GM12891 (cell line): ENCODE measurements at places on chromosomes 3 and 15.

- no peak for DNase-seq
These were observed 33.2 kb upstream of the NSMCE3 start for GRCh38 chr15:29302871-29303270.

DNA sequence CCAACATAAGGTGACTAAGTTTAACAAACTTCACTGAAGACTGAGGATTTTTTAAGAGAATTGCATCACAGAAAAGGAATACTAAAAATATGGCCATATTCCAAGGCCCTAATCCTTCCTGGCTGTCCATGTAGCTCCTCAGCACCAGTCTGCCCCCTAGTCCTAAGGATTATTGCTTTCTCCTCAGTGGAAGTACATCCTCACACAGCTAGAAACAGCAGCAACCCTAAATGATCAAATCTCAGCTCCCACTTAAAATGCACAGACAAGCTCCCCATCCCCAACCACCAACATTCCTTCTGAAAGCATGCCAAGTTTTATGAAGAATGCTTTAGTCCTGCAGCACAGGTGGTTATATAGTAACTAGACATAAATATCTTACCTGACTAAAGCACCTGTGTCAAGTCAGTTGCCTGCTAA, 14.7 kb downstream of the ST3GAL6 start:
- no peak for DNase-seq

- no peak for DNase-seq
These were observed 31.5 kb upstream of the SCAANT1 start for GRCh38 chr3:63943678-63944077.

GRCh38 chr3:48851407-48851806, 3.7 kb upstream of the PRKAR2A start:
- no peak for DNase-seq

- DNase-seq = no peak
These were observed 69.8 kb downstream of the TNFAIP8L3 start for GRCh38 chr15:51024735-51025453.

GRCh38 chr15:25060996-25061620, 106.3 kb downstream of the SNRPN start:
- no peak for DNase-seq

DNA sequence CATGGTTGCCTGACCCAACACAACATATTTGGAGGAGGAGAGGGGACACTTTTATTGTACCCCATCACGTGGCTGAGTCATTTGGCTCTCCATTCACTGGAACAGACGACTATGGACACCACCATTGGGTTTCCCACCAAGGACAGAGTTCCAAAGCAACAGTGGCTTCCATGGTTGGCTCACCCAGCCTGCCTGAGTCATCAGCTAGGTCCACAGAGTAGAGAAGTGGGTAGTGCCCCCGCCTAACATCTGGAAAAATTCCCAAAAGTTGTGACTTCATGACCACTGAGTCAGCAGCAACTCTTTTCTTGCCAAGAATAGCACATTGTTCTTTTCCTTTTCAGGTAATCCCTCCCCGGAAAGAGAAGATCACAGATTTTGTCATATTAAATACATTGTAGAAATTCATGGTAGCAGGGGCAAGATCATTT, 3.0 kb upstream of the PPP1R2 start:
- DNase-seq = no peak

DNA sequence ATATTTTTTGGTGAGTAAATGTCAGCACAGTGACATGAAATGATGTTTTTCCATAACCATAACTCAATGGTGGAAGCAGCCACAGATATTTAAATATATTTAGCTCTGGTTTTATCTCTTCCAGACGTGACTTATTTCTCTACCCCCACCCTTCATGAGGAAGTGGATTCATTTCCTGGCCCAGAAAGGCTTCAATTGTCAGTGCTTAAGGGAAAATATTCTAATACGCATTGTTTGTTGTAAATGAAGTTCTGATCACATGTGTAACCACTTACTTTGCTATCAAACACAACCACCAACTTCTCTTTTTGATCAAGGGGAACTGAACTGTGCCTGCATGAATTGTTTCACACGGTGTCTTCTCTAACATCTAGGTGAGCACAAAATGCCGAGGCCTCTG, 14.0 kb downstream of the CLDN16 start:
- no peak for DNase-seq

DNA sequence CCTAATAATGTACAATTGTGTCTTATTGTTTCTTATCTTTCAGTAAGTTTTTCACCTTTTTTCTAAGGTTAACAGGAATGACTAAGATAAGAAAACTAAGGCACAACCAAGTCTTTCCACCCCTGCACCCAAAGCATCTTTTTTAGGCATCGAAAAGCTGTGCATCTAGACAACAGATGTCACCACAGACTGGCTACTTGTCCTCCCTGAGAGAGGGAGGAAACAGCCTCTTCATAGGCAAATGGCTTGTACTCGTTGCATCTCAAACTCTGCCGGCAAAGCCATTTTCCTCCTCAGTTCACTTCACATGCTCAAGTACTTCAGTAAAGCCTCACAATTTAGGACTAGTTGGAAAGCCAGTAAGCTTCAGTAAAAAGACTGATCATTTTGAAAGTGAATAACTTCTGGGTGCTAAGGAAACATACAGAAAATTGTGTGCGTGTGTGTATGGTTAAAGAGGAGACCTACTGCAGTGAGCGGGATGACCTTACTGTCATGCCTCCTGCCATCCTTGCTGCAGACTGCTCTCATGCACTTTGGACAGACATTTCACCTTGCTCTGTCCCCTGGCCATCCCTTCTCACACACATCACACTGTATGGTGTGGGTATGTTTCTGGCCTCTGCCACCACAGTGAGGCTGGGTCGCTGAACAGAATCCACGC, 36.5 kb upstream of the HACD2 start:
- no peak for DNase-seq

GRCh38 chr3:170749765-170750477, 120.1 kb downstream of the RPL22L1 start:
- DNase-seq = no peak

- DNase-seq = no peak
These were observed 76.0 kb downstream of the CFAP20DC start for GRCh38 chr3:58973796-58974195.

DNA sequence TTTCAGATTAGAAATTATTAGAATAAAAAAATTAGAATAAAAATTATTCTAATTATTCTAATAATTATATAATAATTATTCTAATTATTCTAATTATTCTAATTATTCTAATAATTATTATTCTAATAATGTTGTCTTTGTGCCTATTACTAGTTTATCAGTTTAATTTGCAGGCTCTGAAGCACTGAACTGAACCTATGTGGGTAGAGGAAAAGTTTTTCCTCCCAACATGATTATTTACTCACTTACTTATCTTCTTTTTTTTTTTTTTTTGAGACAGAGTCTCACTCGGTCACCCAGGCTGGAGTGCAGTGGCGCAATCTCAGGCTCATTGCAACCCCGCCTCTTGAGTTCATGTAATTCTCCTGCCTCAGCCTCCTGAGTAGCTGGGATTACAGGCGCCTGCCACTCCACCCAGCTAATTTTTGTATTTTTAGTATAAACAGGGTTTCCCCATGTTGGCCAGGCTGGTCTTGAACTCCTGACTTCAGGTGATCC, 39.7 kb upstream of the C15orf39 start:
- DNase-seq = no peak

DNA sequence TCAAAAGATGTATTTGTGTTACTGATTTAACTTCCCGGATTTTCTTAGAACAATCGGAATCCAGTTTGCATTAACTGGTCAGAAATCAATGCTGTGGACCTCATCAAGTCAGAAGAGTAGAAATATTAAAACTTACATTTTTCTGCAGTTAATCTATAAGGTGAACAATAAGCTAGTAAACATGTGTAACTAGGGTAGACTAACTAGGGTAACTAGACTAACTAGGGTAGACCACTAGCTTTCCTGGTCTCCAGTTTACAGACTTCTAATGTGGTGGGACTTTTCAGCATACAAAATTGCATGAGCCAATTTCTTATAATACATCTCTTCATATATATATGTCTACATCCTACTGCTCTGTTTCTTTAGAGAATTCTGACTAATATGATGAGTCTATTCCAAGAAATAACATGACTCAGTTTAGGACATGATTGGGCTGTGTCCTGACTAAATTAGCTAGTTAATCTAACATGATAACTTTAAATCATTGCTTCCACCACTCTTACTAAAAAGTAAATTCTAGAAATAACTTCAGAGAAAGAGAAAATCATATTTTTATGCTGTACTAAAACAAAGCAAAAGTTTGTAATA, 5.3 kb downstream of the PLSCR2 start:
- DNase-seq = no peak

DNA sequence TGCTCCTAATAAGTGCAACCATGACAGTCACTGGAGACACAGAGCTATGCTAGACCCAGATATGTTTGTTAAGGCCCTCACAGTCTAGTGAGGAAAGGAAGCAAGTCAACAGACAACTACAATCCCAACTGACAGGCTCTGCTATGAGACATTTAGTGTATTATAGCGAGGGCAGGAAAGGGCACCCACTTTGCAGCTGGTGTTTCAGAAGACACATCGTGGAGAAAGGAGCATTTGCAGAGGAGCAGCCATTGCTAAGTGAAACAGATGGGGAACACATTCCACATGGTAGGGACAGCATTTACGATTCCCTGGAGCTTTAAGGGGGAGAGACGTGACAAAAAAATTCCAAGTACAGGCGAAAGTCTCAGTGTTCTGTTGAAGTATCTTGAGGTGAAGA, 685.6 kb downstream of the AGBL1 start:
- DNase-seq = no peak

GRCh38 chr3:143608966-143609365, 239.3 kb downstream of the SLC9A9 start:
- no peak for DNase-seq

DNA sequence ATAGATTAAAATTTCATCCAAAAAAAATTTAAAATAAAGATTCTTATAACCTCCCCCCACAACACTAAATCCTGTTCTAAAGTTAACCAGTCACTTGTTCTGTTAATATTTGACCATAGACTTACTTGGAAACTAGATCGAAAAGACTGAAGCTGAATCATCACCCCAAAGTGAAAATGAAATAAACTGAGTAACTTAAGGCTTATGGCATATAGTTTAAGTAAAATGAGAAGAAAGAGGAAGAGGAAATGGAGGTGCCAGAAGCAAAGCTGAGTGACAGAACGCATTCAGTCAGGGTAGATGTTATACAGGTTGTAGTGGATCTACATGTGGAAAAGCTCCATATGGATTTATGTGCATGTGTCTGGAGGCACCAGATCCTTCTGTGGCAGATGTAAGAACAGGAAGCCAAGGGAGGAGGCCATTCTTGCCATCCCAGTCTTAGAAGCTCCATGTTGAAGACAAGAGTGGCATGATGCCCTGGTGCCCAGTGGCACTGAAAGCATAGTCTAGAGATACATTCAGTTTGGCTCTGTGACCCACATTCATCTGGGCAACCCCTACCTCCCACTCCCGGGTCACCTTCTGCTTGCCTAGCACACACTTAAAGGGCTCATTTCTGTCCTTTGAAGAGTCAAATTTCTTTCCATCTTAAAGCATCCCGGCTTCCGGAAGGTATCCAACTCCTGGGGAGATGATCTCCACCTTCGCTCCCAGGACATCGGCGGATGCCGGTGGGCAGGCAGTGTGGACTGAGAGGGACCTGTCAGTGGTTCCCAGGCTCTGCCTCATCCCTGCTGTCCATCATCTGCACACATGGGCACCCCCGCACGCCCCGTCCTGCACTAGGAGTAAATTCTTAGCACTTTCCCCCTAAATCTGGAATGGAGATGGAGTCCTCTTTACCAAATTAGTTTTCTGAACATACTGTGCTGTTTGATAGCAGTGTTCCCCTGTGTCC, 90.8 kb downstream of the NEO1 start:
- no peak for DNase-seq

- no peak for DNase-seq
These were observed 40.2 kb downstream of the IDH2 start for GRCh38 chr15:90062023-90062442.

- DNase-seq = no peak
These were observed 412.3 kb upstream of the TPRG1 start for GRCh38 chr3:188759336-188760005.

DNA sequence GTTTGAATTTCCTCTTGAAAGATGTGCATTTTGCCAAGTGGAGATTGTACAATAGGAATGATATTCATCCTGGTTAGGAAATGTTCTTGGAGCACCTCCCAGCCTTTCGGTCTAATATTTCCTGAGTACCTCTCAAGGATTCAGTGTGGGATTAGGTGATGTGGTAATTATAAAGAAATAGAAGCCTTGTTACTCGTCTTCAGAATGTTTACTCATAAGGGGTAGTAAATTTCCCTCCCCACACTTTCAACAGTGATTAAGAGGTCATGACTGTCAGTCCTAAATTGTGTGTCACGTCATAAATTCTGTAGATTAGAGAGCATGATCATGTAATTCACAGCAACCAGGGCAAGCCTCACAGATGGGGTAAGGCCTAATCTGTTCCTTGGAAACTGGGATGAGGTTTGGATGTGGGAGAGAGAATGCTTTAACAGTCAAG, 633.1 kb upstream of the TBL1XR1 start:
- no peak for DNase-seq
